Esophagus squamous epithelium (tissue), 5 donors: ENCODE measurements at places on chromosomes 12 and 14.

GRCh38 chr14:35285168-35286002 lies 6.8 kb upstream of the PSMA6 start:
- no peak for DNase-seq

GRCh38 chr12:120687578-120688289 lies 785 bp downstream of the MLEC start:
- DNase-seq = no peak

- no peak for DNase-seq
Measured at GRCh38 chr14:71852181-71852580, 80.0 kb upstream of the RGS6 start.

DNA sequence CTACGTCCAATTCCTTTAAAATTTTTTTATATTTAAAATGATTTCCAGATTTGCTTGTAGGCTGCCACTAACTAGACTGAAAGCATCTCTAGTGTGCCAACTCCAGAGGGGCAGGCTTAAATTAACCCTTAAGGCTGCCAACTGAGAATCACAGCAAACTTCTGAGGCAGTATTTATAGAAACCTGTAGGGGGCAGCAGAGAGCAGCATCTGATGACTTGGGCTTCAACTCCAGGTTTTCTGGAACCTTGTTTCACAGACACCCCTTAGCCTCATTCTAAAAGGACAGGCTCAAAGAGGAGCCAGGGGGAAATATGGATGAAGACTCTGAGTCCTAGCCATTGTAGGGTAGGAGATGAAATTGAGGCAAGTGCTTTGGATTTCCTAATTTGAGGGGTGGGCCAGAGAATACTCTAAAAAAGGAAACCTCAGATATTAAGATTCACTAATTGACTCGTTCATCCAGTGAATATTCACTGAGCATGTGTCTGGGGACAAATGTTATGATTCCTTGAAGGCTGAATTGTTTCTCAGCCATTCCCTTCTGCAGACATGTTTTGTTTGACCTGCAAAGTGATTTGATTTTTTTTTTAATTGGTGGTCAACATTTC lies 63.3 kb upstream of the HSPB8 start:
- DNase-seq = no peak

GRCh38 chr12:46024099-46024498 lies 33.7 kb upstream of the SCAF11 start:
- no peak for DNase-seq

DNA sequence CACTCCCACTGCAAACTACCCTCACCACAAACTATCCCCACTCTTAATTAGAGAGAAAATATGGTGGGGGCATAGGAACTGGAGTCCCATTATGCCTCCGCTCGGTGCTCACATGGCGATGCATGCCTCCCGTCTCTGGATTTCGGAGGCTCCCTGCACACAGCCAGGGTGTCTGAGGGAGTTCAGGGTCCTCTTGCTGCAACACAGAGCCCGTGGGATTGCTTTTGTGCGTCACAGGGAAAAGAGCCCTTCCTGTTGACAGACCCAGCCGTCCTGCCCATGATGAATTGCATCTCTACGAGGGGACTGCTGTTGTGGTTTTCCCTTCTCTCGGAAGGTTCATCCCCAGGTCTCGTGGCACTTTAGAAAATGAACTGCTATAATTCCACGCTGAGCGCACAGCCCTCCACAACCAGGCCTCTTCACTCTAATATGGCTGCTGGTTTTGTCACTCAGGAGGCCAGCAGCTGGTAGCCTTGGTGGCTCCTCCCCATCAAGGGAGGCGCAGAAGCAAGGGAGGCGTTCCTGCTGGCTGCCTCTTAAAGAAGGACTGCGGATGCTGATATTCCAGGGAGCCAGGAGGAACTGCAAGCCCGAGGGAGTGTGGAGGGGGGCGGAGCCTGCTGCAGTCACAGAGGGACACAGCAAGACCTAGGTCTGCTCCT lies 158.0 kb downstream of the KCNA5 start:
- no peak for DNase-seq

- no peak for DNase-seq
Measured at GRCh38 chr12:104928036-104928745, 29.9 kb downstream of the SLC41A2 start.

DNA sequence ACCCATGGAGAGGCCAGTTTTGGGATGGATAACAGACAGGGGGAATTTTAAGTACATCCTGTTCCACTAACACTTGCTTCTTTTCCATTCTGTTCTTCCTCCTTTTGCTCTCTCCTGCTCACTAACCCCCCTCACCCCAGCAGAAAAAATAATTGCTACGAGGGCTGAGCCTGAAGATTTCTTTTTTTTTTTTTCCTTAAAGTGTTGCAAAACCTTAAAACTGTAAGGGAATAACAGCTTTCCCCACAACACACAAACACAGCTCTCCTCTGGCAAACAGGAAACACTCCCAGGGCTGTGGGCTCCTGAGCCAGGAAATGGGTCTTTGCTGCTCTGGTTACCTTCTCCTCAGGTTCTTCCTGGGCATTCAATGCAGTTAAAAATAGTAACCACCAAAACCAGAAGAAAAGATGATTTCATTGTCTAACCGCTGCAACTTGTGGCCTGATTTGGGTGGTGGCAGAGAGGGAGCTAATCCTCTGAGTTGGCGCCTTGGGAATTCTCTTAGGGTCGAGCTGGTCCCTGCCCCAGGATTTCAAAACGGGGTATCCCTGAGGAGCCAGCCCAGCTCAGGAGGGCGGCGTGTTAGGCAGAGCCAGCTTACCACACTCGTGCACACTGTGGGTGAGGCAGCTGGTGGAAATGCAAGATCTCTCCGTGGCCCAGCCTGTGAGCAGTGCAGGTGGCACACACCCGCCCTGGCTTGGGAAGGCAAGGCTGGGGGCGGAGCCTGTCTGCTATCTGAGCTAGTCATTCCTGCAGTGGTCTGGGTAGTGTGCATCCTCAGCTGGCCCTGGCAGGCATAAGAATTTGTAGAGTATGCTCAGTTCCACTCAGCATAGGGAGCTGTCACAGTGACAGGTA lies 17.1 kb upstream of the EMP1 start:
- DNase-seq = no peak

- no peak for DNase-seq
Measured at GRCh38 chr12:87280893-87281292, 748.3 kb downstream of the C12orf50 start.

GRCh38 chr12:90922145-90922627 lies 32.8 kb downstream of the CCER1 start:
- no peak for DNase-seq

GRCh38 chr12:47822863-47823262 lies 3.2 kb upstream of the HDAC7 start:
- no peak for DNase-seq

DNA sequence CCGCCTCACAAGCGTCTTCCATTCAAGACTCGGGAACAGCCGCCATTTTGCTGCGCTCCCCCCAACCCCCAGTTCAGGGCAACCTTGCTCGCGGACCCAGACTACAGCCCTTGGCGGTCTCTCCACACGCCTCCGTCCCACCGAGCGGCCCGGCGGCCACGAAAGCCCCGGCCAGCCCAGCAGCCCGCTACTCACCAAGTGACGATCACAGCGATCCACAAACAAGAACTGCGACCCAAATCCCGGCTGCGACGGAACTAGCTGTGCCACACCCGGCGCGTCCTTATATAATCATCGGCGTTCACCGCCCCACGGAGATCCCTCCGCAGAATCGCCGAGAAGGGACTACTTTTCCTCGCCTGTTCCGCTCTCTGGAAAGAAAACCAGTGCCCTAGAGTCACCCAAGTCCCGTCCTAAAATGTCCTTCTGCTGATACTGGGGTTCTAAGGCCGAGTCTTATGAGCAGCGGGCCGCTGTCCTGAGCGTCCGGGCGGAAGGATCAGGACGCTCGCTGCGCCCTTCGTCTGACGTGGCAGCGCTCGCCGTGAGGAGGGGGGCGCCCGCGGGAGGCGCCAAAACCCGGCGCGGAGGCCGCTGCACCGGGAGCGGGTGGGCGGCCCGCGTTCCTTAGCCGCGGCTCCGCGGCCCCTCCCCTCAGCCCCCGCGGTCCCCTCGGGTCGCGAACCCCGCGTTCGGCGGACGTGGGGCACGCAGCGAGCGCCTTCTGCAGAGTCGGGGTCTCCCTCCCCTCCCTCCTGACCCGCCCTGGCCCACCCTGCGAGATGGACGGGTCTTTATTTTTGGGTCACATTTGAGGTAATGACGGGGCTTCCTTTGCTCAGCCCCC lies at the start of gene UBC:
Gene UBC, minus strand, starts transcription at position 259 of the 847 bp plus-strand sequence. CDS start 879 bp downstream, outside the sequence.
- DNase-seq = no peak

- DNase-seq = no peak
Measured at GRCh38 chr14:36510874-36511273, 9.2 kb downstream of the NKX2-1 start.

- DNase-seq = no peak
Measured at GRCh38 chr12:68667896-68668295, 18.9 kb upstream of the NUP107 start.

DNA sequence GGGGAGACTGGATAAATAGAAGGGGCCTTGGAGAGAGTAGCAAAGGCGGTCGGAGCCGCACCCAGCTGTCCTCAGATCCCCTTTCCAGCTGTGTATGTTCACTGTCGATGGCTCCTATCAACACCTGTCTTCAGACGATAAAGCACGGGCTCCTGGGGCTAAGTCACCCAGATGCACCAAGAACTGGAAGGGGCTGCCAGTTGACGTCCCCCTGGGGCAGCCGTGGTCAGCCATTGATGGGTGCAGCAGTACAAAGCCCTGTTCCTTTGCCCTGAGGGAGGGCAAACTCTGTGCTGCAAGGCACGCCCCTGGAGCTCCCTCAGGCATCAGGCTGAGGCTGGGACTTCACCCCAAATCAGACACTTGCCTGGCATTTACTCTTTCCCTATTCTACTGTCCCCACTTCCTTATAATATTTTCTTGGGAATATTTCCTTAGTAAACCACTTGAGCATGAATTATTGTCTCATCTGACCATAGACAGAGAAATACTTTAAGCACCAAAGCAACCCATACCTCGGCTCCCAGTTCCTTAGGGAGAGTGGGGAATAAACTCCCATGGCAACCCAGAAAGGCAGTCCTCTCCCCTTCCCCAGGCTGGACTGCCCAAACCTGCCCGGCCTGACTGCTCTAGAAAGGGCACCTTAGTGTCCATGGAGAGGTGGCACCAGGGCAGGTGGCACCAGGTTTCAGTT lies 59.6 kb upstream of the SCN8A start:
- no peak for DNase-seq

GRCh38 chr12:2862876-2863275 lies 6.0 kb upstream of the TEX52 start:
- no peak for DNase-seq

- no peak for DNase-seq
Measured at GRCh38 chr14:106792543-106792942, 1266.2 kb downstream of the TMEM121 start.

DNA sequence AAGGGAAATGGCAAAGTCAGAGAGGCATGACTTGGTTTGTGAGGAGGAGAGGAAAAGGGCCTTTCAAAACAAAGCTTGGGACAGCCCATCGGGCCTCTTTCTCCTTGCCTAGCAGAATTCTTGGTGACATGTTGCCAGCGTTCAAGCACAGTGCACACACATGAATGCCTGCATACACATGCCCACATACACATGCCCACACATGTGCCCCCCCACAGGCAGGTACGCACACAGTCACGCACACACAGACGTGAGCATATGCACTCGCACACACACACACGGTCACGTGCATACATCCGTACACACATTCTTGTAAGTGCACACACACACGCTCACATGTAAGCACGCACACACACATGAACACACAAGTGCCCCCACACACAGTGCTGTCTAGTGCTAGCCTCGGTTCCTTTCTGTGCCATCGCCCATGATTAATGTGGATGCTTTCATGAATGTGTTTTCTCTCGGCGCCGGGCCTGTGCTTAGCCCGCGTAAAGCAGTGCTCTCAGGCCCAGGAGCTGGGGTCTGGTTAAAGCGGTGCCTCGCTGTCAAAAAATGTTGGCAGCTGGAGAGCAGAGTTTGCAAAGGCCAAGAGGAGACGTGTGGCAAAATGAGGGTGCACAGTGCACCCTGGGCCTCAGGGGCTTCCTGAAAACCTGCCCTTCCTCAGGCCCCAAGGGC lies 328.8 kb upstream of the DIO3 start:
- no peak for DNase-seq

DNA sequence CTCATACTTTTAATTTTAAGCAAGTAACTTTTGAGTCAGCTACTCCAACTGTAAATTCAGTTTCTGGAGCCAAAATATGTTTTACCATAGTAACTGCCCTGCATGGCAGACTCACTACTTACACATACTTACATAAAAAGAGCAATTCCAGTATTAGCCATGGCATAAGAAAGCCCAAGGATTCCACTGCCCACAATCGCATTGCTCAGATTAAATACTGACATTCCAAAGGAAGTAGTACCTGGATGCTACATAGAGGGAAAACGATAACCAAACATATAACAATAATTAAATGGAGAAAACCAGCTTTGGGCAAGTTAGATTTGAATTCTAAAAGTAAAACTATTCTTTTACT lies 2.2 kb downstream of the SLC38A2 start:
- DNase-seq = no peak

DNA sequence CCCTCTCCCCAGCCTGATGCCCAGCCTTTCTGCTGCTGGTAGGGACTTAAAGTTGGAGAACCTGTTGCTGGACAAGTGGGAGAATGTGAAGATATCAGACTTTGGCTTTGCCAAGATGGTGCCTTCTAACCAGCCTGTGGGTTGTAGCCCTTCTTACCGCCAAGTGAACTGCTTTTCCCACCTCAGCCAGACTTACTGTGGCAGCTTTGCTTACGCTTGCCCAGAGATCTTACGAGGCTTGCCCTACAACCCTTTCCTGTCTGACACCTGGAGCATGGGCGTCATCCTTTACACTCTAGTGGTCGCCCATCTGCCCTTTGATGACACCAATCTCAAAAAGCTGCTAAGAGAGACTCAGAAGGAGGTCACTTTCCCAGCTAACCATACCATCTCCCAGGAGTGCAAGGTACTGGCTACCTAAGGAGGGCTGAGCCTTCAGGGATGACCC lies 1.6 kb downstream of the TSSK4 start:
- no peak for DNase-seq

- DNase-seq = no peak
Measured at GRCh38 chr12:123056709-123057108, 76.2 kb downstream of the ARL6IP4 start.

DNA sequence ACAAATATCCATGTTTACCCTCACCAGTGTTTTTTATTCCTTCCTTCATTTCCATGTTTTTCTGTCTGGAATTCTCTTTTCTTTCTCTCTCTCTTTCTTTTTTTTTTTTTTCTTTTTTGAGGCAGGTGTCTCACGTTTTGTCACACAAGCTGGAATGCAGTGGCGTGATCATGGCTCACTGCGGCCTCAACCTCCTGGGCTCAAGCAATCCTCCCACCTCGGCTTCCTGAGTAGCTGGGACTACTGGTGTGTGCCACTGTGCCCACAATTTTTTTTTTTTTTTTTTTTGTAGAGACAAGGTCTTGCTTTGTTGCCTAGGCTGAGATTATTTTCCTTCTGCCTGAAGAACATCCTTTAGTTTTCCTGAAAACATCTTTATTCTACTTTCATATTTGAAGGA lies 15.0 kb upstream of the AMIGO2 start:
- no peak for DNase-seq
